ENCODE measurements at places on chromosomes 3 and 15.

- no peak for DNase-seq
Observed at GRCh38 chr3:11648735-11649134, 5.0 kb upstream of the VGLL4 start.

- DNase-seq, result no peak
Observed at GRCh38 chr3:18049096-18049495, 306.7 kb upstream of the TBC1D5 start.

DNA sequence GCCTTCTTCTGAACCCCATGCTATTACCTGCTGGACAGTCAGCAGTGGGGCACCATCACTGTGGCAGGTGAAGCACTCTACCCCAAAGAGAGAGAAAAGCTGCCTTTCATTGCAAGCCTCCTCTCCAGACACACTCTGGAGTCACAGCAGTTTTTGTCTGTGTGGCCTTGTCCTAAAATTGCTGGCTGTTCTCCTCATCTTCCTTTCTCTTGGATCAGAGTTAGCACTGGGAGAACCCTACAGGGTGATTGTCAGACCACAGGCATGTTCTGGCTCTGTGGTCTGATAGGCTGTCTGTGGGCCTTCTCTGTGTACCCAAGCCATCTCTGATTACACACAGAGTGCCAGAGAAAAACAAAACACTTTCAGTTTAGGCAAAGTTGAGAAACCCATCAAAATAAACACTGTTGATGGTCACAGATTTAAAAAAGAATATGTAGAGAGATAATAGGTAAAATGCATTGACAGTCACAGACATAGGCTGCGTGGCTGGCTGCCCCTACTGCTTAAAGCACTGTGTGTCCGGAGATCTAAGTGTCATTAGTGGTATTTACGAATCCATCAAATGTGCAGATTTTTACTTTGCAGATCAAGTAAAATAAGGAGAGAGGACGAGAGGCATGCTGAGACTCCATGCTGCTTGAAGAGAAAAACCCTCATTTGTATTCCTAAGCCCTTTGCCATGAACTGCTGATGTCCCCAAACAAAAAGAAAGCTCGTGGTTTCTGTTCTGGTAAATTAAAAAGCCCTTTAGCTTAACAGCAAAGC is 689.9 kb downstream of the TUSC7 start:
- DNase-seq, result no peak

DNA sequence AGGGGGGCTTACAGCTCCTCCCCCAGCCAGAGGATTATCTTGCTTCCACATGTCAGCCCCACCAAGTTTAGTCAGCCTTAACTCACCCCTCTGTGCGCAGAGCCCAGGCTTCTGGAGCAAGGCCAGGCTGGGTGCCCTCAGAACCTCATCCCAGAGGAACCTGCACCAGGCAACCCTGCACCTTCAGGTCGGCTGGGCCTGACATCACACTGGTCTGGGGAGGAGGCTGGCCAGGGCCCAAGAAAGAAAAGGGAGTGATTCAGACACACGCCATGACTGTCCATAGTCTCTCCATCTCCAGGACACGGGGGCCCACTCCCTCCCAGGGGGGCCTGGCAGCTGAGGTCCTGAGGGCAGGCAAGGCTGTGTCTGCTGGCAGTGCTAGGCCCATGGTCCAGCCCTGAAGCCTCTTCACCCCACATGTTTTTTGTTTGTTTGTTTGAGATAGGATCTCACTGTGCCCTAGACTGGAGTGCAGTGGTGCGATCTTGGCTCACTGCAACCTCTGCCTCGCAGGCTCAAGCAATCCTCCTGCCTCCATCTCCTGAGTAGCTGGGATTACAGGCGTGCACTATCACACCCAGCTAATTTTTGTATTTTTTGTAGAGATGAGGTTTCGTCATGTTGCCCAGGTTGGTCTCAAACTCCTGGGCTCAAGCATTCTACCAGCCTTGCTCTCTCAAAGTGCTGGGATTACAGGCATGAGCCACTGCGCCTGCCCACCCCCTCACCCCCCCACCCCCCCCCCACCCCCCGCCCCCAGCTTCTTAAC is 11.1 kb downstream of the TNK2 start:
- no peak for DNase-seq

GRCh38 chr15:62569460-62570404 is 404.6 kb upstream of the C2CD4B start:
- no peak for DNase-seq

DNA sequence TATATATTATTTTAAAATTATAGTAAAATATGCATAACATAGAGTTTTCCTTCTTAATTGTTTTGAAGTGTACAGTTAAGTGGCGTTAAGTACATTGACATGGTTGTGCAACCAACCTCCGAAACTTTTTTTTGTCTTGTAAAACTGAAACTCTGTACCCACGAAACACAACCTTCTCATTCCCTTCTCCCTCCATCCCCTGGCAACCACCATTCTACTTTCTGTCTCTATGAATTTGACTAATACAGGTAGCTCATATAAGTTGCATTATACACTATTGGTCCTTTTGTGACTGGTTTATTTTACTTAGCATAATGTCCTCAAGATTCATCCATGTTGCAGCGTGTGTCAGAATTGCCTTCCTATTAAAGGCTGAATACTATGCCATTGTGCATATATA is 179.4 kb downstream of the SATB1 start:
- DNase-seq, result no peak

DNA sequence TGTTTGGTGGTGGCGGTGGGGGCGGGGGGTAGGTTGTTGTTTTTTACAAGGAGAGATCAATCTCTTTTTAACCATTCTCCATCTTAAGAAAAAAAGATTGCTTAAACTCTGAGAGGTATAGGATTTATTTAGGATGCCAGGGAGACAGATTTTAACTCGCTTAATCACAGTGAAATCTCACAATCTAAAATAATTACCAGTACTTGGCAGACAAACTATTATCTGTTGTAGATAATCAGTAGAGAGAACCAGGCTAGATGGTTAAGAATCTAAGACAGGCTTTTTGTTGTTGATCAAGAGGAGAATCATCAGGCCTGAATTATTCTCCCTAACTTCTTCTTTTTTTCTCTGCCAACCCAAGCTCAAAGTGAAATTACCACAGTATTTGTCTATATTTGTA is 470.2 kb upstream of the ADAMTS9 start:
- no peak for DNase-seq

- DNase-seq, result no peak
Observed at GRCh38 chr3:168104361-168104760, 8.6 kb upstream of the GOLIM4 start.

GRCh38 chr3:194508491-194509453 is 22.0 kb upstream of the ATP13A3 start:
- DNase-seq, result no peak

GRCh38 chr3:133488785-133489367 is 84.6 kb upstream of the CDV3 start:
- no peak for DNase-seq

DNA sequence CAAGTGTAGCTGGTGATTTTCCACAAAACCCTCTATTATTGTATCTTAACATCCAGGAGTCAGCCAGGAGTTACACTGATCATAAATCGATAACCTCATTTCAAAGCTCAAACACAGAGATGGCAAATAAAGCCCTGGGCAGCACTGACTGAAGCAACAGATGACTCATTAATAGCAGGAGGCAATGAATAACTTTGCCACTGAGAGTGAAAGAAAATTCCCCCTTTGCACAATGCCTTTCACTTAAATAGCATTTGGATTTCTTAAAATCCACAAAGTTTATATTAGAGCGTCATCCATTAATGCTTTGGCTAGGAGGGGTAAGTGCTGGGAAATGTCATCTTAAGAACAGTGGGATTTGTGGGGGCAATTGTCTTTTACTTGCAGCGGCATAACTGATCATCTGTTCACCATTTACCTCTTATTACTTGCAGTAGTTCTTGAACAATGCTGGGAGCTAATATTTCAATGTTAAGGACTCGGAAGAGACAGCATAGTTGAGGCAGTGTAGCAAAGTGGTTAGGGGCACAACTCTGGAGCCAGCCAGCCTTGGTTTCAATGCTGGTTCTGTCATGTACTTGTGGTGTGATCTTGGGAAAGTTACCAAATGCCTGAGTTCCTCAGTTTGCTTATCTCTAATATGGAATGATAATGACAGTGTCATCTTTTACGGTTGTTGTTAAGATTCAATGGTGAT is 630.4 kb upstream of the TBL1XR1 start:
- DNase-seq, result no peak

- DNase-seq, result no peak
Observed at GRCh38 chr3:52660046-52660445, 25.7 kb downstream of the PBRM1 start.

DNA sequence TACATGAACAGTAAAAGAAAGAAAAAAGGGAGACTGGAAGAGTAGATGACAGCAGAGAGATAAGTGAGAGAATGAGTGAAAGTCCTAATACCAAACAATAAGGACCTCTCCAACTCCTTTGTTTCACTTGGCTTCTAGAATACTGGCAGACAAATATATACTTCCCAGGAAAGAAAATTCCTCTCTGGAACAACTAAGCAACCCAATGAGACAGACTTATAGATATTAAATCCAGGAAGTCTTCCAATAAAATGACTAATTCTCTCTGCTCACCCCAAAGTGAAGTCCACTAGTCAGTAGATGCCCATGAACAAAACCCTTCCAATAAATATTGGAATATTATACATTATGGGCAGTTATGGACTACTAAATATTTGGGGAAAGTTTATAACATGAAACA is 114.2 kb downstream of the NEDD4 start:
- no peak for DNase-seq

GRCh38 chr3:24390169-24391130 is 104.2 kb downstream of the THRB start:
- no peak for DNase-seq

DNA sequence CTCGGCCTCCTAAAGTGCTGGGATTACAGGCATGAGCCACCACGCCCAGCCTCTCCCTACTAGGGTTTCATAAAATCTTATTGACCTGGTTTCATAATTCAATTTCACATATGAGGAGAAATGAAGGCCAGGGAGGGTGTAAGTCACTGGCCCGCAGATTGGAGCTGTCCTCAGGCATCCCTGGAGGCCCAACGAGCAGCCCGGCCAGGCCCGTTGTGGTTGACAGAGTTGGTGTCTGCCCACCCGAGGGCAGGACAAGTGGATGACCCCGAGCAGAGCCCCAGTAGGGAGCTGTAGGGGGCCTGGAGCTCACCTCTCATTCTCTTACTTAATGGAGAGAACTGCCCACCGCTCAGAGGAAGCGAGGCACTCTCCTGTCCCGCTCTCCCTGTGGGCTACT is 78.9 kb downstream of the CPN2 start:
- no peak for DNase-seq

DNA sequence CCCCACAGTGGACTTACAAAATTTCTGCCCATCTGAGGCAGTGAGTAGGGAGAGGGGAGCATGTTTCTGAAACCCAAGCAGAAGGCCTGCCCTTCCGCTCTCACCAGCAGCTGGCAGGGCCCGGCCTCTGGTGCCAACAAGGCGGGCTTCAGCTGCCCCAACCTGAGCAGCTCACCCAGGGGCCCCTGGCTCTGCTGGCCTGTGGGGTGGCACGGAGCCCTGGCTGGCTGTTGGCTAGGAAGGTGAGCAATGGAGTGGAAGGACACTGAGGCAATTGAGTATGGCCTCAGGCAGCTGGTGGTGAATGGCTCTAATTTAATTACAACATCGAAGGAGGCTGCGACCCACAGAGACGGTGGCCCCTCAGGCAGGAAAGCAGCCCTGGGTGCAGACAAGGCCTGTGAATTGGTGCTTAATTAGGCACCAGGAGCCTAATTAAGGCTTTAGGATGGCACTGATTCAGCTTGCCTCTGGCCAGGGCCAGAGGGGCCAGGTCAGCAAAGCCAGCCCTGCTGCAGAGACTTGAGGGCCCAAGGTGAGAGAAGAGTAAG is 60.9 kb downstream of the ST8SIA2 start:
- DNase-seq, result no peak

GRCh38 chr3:23111797-23112196 is 91.3 kb upstream of the UBE2E2 start:
- DNase-seq, result no peak

DNA sequence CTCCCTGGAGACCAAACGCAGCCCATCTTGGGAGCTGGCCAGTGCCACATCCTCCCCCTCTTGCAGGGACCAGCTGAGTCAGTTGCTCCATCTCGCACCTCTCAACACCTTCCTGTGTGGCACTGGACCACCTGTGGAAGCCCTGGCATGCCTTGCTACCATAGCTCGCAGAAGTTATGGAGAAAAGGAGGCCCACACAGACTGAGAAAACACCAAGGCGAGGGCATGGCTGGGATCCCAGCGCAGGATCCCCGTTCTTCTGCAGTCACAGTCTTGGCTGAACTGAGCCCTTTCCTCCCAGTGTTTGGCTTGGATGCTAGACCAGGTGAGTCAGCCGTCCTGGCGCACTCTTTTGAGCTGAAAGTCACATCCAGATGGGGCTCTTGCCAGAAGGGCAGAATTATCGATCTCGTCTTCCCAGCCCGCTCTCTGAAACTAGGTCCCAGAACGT is 46.9 kb downstream of the CHRD start:
- no peak for DNase-seq

DNA sequence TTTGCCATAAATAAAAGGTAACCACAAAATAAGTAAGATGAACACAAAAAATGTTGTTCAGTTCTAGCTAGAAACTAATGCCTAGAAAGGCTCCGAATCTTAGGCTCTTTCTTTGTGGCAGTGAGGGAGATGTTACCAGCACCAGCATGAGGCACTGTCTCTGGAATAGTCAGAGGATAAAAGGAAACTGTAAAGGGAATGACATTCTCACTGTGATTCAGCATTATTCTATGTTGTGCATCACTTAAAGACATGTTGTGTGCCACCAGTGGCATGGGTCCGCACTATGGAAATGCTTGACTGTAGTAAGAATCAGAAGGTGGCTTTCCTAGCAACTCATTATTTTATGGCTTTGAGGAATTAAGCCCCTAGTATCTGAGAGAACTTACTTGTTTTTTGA is 70.8 kb downstream of the SEC22A start:
- DNase-seq, result no peak

- DNase-seq, result no peak
Observed at GRCh38 chr3:152817400-152817799, 17.5 kb upstream of the P2RY1 start.

- no peak for DNase-seq
Observed at GRCh38 chr3:125480656-125481374, 39.2 kb downstream of the SNX4 start.

GRCh38 chr3:197487911-197488391 is 67.8 kb downstream of the BDH1 start:
- DNase-seq, result no peak

DNA sequence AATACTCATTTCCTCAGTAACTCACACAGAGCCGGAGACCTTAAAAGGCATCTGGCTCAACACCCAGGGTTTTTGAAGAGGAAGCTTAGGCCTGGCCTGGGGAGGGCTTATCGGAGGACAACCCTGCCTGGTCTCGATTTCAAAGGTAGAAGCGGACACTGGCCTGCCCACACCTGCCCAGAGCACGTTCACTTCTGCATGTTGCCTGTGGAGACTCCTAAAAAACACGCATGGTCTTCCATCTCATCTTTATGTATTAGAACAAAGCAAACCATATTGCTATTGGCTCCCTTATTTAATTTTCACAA is 55.5 kb upstream of the FURIN start:
- no peak for DNase-seq

- DNase-seq, result no peak
Observed at GRCh38 chr3:195916291-195916690, 7.9 kb upstream of the TNK2 start.
